ENCODE measurements at places on chromosomes 6 and 20.

- DNase-seq: no peak
These were observed 19.0 kb upstream of the UNC93A start for GRCh38 chr6:167272151-167272550.

DNA sequence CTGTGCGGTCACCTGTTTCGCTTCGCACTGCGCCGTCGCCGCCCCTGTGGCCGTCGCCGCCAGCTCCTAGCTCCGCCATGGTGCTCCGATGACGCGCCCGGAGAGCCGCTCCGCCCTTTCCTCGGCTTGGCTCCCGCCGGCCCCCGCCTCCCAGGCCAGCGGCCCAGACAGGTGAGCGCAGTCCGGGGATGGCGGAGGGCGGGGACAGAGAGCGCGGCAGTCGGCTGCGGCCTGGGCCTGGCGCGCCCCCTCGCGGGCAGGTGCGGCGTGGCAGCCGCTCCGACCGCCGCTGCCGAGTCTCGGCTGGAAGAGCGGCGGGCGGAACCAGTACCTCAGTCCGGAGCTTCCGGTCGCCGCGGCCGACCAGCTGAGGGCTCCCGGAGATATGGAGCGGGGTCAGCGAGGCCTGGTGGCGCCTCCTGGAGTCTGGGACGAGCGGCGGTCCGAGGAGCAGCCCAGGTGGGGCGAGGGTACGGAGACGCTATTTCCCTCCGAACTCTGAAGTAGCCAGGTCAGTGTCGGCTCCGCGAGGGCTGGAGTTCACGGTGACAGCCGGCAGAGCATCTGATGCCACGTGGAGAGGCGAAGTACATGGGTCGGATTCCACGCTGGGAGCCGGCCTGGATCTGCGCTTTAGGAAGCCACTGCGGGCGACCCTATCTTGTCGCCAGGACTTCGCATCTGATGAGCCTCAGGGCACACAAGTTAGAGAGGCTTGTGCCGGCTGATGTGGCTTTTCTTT, at the start of gene MAP7:
TSS of gene MAP7 (minus strand) at position 93 of the 742 bp plus-strand sequence. CDS start at position 79, 14 bp downstream.
- DNase-seq: peak; percentile 82

GRCh38 chr6:39199231-39199940, 29.9 kb downstream of the KCNK5 start:
- DNase-seq: no peak

DNA sequence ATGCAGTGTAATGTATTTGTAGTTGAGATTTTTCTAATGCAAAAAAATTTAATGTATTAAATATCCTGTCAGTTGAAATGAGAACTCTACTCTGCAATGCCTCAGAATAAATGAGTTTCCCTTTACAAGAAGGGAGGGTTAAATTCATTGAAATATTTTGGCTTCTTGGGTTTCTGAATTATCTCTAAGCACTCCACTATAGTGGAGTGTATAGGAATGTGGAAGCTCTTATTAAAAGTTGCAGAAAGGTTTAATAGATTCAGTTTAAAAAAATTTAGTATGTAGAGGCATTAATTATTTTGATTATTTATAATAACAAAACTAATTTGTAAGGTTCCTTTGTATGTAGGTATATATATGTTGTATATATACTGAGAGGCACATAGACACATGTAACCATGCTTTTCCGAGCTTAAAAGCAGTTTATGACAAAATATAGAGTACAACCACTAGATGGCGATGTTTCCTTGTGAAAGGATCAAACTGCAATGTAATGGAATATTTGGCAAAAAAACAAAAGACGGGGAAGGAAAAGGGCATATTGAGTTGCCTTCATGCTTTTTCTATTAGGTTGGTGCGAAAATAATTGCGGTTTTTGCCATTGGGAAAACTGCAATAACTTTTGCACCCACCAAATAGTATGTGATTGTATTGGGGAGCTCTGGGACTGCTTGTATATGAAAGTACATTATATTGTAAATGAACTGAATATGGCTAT, 144.2 kb downstream of the MYO6 start:
- DNase-seq: no peak

DNA sequence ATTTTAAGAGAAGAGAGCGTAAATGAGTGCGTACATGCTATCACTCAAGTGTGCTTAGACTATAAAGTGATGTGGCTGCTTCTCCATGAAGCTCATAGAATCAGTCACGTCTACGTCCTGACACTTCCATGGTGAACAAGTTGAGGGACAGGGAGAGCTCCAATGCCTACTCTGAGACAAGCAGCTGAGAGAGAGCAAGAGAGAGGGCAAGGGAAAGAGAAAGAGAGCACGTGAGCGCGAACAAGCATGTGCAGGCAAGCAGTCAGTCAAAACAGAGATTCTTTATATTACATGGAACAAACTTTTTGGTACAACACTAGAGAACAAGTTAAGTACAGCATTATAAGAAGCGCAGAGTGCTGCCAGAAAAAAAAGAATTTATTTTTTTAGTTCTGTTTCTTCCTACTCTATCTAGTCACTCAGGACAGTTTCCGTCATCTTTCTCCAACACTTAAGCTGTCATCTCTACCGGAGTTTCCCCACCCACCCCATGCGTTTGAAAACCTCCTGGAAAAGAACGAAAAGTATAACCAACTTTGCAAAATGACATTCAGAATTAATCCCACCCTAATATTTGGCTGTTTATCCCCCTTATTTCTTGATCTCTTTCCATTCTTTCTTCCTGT, 61.8 kb downstream of the EPB41L2 start:
- no peak for DNase-seq

DNA sequence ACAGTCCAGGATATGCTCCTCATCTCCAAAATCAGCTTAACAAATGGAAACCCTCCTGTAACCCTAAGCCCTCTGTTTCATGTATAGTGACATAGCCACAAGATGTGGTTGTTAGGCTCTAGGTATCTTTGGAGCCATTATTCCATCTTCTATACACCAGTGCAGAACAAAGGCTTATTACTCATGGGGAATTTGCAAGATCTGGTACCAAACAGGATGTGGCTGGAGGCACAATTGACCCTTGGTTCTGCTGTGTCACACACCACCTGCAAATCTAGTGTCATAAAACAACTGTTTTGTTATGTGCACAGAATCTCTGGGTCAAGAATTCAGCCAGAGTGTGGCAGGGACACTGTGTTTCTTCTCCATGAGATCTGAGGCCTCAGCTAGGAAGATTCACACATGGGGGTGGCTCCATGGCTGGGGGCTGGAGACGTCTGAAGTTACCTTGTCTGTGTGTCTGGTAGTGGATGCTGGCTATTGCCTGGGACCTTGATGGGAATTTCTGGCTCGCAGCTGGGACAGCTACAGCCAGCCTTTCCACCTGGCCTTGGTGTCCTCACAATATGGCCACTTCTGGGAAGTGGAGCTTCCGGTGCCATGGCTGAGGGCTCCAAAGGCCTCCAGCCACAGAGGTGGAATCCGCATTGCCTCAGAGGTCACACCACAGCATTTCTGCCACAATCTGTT, 369.9 kb downstream of the CDH26 start:
- DNase-seq: no peak

GRCh38 chr6:121506761-121507754, 71.6 kb downstream of the GJA1 start:
- no peak for DNase-seq

DNA sequence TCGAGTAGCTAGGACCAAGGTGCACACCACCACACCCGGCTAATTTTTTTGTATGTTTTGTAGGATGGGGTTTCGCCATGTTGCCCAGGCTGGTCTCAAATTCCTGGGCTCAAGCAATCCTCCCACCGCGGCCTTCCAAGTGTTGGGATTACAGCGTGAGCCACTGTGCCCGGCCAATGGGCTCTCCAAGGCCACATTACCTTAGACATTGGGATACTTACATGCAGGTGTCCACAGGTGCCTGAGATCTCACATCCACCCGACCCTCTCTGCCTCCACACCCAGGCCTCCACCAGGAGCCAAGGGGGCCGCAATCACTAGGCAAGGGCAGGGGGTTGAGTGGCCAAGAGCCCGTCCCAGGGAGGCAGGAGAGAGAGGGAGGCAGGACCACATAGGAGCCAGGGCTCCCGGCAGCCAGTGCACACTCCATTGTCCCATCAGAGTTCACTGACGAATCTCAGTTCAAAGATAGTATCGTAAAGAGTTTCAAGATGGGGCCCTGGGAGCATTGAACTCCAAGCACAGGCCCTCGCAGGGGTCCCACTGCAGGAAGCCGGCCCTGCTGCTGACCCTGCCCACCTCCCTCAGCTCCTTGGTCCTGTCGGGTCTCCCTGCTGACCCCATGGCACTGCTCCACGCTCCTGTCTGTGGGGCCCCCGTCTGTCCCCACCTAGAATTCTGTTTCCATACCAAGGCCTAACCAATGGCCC, 55.3 kb downstream of the SSR1 start:
- peak; percentile 7 for DNase-seq

Measured in WERI-Rb-1 (cell line).